ENCODE measurements at places on chromosomes 6 and 20. TPM values are rescaled to one million over a fixed set of nuclear protein-coding genes. Genes with fewer than 3 reads are reported as not detected.

DNA sequence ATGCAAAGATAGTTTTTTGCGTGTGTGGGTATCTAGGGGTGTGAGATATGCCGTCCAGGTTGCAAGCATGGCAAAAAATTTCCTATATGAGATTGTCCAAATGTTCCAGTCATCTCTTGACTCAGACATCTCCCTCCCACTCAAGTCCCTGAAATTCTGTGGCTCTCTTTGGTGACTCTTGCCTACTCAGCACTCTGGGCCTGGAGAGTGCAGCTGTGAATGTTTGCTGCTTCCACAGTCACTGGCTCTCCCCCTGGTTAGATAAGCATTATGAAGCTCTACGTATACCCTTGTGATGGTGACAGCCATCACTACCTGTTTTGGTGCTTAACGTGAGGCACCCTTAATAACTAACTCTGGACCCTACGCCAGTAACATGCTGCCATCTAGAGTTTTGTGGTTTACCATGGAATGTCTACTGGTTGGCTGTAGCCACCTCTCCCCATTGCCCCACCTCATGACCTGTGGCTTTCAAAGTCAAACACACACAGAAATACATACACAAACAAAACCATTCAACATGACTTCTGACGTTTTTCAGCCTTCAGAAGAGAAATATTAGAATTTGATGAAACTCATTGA lies 621.9 kb upstream of the CITED2 start:
- H3K4me1 ChIP-seq: no peaks in the 10 kb centered on the region
- no peak overlapping the region for H3K4me3 ChIP-seq

DNA sequence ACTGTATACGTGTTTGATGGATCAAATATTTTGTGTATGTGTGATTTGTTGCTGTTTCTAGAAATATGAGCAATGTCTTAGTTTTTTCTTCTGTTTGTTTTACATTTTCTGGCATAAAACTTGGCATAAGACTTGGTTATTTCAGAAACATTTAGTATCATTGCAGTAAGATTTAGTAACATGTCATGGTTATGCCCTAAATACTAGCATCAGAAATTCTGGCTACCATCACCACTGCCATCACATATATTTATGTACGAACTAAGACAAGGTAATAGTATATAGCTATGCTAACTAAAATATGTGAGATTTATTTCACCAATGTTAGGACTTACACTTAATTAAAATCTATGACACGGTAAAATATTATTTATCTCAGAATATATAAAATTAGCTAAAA lies 10.3 kb upstream of the ADGRG6 start:
- H3K27ac ChIP-seq: no peak overlapping the region
- no peaks in the 10 kb centered on the region for H3K27me3 ChIP-seq
- H3K36me3 ChIP-seq: no peaks in the 10 kb centered on the region
- H3K4me3 ChIP-seq: no peak overlapping the region
- H3K4me1 ChIP-seq: no peaks in the 10 kb centered on the region
- no peak for DNase-seq

CPNE5 gene
- 7.9 TPM for total RNA-seq

DNA sequence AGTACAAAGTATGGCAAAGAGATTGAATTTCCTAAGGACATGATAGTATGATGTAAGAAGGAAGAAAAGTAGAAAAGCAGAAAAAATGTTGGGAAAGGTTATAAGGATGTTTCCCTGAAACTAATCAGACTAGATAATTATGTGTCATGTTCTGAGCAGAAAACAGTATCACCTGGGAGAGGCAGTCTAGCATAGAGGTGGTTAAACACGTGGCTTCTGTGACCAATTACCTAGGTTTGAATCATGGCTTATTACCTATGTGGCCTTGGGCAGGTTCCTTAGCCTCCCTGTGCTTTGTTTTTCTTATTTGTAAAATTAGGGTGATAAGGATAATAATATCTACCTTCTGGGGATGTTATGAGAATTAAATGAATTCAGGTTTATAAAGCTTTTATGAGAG lies 38.0 kb downstream of the SCGN start:
- H3K27me3 ChIP-seq: no peaks in the 10 kb centered on the region
- H3K36me3 ChIP-seq: no peaks in the 10 kb centered on the region
- no peak overlapping the region for H3K4me3 ChIP-seq
- no peaks in the 10 kb centered on the region for H3K4me1 ChIP-seq

GRCh38 chr20:59733351-59733750 lies 129.0 kb downstream of the PHACTR3 start:
- no peaks in the 10 kb centered on the region for H3K36me3 ChIP-seq
- H3K27me3 ChIP-seq: no peaks in the 10 kb centered on the region
- no peak for DNase-seq

DNA sequence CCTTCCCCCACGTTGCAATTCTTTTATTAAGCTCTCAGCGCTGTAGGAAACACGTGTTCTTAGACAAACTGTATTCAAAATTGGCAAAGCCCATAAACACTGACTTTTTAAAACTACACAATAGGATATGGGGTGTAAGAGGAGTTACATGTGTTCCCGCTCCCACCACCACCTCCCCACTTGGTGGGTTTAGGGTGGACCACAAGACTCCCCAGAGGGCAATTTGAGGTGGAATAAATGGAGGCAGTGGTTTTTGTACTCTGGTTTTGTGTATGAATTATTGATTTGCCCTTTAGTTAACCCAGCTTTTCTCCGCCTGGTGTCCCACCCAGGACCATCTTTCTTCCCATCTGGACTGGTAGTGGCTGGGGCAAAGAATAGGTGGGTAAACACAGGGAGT lies 3.7 kb downstream of the UQCC2 start:
- no peak overlapping the region for H3K27ac ChIP-seq
- no peaks in the 10 kb centered on the region for H3K4me1 ChIP-seq
- no peak for DNase-seq
- H3K36me3 ChIP-seq: no peaks in the 10 kb centered on the region
- H3K4me3 ChIP-seq: no peak overlapping the region
- H3K27me3 ChIP-seq: no peaks in the 10 kb centered on the region

DLK2 gene
- total RNA-seq: not detected
